Myocyte (in vitro differentiated cells): ENCODE measurements at places on chromosomes 13 and 19. TPM values are rescaled to one million over a fixed set of nuclear protein-coding genes. Genes with fewer than 3 reads are reported as not detected.

Gene MBD3L1
- total RNA-seq = not detected in 2 replicates

Gene SLC39A3
- 35.5 and 41.8 TPM in 2 replicates for total RNA-seq

Gene CRX
- not detected in 2 replicates for total RNA-seq

Gene ZNF20
- total RNA-seq = 2.0 and 3.0 TPM in 2 replicates

Gene ADM5
- total RNA-seq = 0.99 and 1.3 TPM in 2 replicates

Gene CEACAM8
- not detected in 2 replicates for total RNA-seq

Gene HRC
- total RNA-seq = 375 and 578 TPM in 2 replicates

Gene SPACA4
- not detected in 2 replicates for total RNA-seq

Gene IFI30
- 0.73 and 6.5 TPM in 2 replicates for total RNA-seq

Gene DNAAF3
- 0.94 and 1.4 TPM in 2 replicates for total RNA-seq

Gene RGS9BP
- 1.2 and 1.7 TPM in 2 replicates for total RNA-seq

Gene EPSTI1
- total RNA-seq = 2.7 and 5.5 TPM in 2 replicates

Gene SLC7A1
- 11.2 and 14.5 TPM in 2 replicates for total RNA-seq

Gene IL4I1
- 0.35 and 0.83 TPM in 2 replicates for total RNA-seq

Gene SPIB
- 0.73 and 2.4 TPM in 2 replicates for total RNA-seq

- no peak for DNase-seq
Observed at GRCh38 chr19:12774588-12775555, at the start of gene HOOK2. Gene HOOK2, minus strand, starts transcription at chr19:12775552. Its CDS starts 103 bp downstream, at chr19:12775449.

- peak; percentile 88 for DNase-seq
Observed at GRCh38 chr13:83881917-83882605, at the start of gene SLITRK1. Gene SLITRK1, minus strand, starts transcription at chr13:83882474. Its CDS starts 967 bp downstream, at chr13:83881507.

- DNase-seq = no peak
Observed at GRCh38 chr13:95615539-95615938, 29.0 kb downstream of the DZIP1 start.

DNA sequence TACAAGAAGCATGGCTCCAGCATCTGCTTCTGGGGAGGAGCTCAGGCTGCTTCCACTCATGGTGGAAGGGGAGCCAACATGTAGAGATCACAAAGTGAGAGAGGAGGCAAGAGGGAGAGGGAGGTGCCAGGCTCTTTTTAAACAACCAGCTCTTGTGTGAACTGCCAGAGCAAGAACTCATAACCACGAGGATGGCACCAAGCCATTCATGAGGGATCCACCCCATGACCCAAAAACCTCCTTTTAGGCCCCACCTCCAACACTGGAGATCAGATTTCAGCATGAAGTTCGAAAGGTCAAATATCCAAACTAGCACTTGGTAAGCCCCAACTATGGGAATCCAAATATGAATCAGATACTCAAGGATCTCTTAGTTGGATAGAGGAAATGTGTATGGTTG lies 131.2 kb downstream of the RXFP2 start:
- DNase-seq = peak; percentile 54

- no peak for DNase-seq
Observed at GRCh38 chr13:20285530-20285929, 53.4 kb upstream of the GJB6 start.

DNA sequence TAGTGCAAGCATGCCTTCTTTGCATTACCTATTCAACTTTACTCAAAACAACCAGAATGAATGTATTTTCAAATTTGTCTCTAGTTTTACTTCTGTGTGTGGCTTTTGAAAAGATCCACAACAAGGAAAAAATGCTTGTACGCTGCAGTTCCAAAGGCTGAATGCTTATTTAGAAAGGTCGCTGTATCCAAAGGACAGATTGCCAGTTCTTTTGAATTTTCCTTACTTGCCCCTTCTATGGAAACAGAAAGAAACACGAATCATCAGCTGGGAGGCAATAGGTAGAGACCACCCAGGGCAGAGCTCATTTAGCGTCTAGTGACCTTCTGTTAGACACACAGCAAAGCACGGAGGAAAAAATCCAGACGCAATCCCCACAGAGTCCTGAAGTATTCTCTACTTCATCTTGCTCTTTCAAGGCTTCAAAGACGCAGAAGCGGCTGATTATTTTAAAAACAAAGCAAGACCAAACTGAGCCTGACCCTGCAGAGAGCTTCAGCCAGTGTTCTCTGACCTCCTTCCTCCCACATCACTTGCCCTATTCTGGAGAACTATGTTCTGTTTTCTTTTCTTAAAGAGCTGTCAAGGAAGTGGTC lies 674.6 kb upstream of the SGCG start:
- no peak for DNase-seq

GRCh38 chr19:18589380-18590272 lies 1.0 kb downstream of the REX1BD start:
- DNase-seq = peak; percentile 50

DNA sequence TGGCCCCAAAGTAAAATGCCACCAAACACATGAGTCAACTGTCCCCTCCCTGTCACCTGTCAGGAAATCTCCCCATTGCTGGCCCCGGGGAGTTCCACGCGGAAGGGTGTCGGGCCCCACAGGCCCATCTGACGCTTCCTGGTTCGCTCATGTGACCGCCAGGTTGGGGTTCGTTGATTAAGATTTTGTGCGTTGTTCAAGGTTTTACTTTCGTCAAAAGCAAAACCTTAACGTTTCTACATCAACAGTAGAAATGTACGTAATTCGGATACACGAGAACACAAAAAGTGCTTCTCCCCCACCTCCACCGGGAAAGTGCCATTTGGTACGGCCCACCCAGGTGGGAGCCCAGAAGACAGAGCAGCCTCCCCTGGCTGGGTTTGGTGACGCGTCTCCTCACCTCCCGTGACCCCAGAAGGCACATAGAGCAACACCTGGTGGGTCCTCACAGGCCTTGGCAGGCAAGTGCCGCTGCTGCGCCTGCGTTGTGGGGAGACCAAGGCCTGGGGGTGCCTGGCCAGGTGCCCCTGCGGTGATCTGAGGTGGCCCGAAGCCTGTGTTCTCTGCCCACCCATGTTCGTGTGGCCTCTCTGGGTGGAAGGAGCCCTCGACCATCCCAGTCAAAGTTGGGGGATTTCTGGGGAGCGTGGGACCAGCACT lies 161.6 kb downstream of the KDM4B start:
- DNase-seq = no peak

- DNase-seq = peak; percentile 35
Observed at GRCh38 chr13:101417043-101417406, 717 bp upstream of the NALCN start.

DNA sequence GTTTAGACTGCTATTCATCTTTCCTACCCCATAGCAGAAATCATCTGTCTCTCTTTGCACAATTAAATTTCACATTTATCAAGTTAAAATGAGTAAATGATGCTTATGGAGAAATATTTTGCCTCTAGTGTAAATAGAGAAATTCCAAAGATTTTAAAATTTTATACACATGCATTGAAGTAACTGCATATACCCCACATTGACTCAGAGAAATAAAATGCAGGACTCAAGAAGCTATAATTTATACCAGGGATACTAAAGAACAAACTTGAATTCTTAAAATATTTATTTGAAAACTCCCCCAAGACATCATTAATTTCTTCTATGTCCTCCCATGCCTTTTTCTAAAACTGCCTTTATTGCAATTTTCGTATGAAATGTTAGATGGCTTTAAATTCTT lies 165.8 kb downstream of the DIAPH3 start:
- DNase-seq = no peak

DNA sequence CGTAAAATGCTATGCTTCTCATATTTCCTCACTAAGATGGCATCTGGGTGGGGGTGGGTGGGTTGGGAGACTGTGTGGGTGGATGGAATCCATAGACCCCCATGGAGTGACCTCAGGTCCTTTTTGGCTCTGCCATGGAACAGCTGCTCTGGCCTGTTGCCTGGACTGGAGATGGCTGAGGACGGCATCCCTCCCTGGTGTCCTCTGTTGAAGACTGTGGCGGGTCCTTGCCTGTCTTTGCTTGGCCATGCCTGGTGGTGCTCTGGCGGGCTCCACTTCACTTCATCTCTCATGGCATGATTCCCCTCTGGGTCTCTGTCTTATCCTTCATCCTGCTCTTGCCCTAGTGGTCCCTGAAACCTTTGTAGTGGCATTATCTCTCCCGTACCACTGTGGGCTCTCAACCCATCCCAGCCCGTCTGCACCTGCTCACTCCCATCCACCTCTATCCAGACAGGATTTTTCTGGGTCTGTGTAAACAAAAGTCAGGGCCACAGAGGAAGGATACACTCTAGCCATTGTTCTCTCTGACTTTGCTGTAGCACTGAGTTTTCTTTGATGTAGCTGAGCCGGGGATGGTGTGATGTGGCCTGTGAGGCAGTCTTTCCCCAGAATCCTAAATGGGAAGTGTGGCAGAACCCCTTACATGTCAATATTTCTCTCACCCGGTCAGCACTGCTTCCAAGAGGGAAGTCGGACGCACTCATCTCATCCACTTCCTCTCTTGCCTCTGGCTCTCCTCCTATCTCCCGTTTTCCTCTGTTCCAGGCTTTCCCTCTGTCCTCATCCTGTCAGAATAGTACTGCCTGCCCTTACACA lies 36.1 kb downstream of the WDFY2 start:
- DNase-seq = peak; percentile 94

GRCh38 chr13:114104655-114105520 lies 27.5 kb downstream of the RASA3 start:
- DNase-seq = no peak

GRCh38 chr13:105816994-105817393 lies 718.5 kb downstream of the EFNB2 start:
- no peak for DNase-seq

DNA sequence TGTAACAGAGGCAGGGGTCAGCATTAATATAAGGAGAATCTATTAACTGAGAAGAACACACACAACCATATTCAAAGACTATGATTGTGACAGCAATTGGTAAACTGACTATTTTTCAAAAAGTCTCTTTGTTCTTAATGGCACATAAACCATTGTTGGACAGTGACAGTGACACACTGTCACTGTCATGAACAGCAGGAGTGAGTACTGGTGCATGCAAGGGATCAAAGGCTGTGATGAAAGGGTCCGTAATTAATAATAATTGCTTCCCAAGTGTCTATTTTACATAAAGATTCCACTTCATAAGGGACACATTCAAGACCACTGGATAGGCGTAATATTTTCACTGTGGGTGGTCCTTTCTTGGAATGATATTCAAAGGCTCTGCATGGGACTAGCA lies 50.7 kb downstream of the LHFPL6 start:
- no peak for DNase-seq

DNA sequence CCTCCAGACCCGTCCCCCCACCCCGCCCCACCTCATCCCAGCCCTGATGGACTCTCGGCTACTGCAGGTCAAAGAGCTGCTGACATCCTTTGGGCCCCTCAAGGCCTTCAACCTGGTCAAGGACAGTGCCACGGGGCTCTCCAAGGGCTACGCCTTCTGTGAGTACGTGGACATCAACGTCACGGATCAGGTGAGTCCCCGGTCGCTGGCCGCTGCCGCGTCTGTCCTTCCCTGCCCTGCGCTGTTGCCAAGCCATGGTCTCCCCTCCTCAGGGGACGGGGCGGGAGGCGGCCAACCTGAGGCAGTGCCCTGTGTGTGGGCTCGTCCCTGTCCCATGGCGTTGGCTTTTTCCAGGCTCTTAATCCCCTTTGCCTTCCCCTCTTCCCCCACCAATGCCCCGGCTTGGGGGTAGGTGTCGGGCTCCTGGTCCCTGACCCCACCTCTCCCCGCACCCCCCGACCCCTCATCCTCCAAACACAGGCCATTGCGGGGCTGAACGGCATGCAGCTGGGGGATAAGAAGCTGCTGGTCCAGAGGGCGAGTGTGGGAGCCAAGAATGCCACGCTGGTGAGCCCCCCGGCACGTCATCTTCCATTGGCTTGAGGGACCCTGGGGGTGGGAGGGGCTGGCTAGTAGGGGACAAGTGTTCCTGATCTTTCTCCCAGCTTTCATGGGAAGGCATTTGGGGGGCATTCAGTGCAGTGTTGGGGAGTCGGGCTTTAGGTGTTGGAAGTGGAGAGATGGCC lies 6.2 kb upstream of the EPN1 start:
- no peak for DNase-seq

GRCh38 chr19:52778811-52779210 lies 7.8 kb downstream of the ZNF600 start:
- no peak for DNase-seq

DNA sequence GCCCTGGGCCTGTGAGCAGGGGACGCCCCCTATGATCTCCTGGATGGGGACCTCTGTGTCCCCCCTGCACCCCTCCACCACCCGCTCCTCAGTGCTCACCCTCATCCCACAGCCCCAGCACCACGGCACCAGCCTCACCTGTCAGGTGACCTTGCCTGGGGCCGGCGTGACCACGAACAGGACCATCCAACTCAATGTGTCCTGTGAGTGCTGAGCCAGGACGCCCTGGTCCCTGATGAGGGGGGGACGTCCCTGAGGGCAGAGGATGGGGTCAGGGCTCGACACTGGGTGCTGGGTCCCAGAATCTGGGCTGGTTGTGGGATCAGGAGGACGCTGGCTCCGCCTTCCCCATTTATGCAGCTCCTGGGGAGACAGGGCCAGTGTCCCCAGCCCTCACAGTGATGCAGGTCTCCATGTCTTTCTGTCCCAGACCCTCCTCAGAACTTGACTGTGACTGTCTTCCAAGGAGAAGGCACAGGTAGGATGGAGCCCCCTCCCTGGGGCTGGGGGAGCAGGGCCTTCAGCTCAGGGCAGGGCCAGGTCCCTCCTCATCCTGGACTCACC lies 2.5 kb downstream of the SIGLEC7 start:
- no peak for DNase-seq

DNA sequence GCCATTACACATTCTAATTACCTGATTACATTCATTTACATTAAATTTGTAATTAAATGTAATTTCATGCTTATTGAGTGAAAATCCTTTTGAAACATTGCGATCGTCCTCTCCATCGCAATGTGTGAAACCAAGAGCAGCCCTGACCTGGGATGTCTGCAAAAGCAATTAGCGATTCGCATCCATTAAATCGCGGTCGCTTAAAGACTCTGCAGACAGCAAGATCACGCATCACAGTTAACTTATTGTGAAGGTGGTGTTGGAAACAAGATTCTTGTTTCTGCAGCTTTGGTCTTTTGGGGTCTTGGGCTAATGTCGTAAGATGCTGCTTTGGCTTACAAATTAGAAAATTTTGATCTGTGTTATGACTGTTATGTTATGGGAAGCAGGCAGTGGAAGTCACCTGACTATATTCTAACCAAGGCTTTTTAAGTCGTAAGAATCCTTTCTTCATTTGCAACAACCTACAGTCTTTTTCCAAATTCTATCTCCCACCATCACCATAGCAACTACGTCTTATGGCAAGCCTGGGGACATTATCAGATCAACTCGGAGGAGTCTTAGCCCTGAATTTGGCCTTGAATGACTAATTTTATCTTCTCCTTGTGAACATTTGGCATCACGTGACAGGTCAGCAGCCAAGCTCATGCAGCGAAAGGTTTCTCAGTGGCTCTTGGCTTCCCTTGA lies 142.8 kb upstream of the SOX1 start:
- DNase-seq = no peak

DNA sequence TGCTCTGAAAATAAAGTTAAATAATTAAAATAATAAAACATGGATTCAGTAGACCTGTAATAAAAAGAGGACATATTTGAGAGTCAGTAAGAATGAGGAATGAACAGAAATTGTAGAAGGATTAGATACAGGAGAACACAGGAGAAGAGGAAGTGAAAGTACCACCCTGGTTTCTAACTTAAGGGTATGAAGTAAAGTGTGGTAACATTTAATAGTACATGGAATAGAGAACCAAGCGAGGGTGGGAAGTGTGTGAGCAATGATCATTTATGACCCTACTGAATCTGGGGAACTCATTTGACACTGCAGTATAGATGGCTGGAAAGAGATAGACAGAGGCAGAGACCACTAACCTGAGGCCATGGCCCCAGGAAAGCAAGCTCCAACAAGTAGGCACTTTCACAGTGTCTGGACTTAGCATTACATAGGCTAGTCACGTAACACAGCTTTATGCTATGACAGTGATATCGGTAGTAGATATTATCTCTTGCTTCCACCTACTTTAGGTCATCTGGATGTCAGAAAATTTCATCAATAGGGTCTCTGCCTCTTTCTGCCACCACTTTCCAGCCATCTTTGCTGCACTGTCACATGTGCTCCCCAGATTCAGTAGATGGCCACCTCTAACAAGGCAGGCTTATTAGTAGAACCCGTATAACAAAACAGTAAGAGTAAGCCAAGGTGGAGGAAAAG lies 633.9 kb upstream of the MIR17HG start:
- DNase-seq = no peak
